ENCODE measurements at places on chromosomes 1 and 21. TPM values are rescaled to one million over a fixed set of nuclear protein-coding genes. Genes with fewer than 3 reads are reported as not detected.

REN gene
- 3.1 TPM for total RNA-seq

ITGB2 gene
- total RNA-seq: 45.7 TPM

CAPZB gene
- 94.3 TPM for total RNA-seq

FAM131C gene
- total RNA-seq: 9.8 TPM

NR5A2 gene
- 0.36 TPM for total RNA-seq

MNDA gene
- not detected for total RNA-seq

KRTAP7-1 gene
- total RNA-seq: not detected

LIN28A gene
- not detected for total RNA-seq

- DNase-seq: no peak
Measured at GRCh38 chr1:163201906-163202305, 810 bp downstream of the RGS5 start.

- no peak for DNase-seq
Measured at GRCh38 chr1:26598890-26599289, 69.3 kb downstream of the RPS6KA1 start.

DNA sequence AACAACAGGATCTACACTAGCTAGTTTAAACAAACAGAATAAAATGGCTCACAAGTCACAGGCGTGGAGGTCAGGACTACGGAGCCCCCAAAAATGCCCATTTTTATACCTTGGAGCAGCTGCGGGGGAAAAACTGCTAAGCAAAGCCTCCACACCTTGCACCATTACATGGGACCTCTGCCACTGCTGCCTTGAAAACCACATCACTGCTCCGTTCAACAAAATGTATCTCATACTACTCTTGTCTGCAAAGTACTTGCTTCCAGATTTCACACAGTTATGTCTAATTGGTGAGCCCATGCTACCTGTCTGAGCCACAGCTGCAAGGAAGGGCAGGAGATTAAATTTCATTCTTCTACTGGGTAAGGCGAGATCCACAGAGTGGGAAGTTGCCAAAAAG is 24.4 kb downstream of the MRPL39 start:
- DNase-seq: no peak

DNA sequence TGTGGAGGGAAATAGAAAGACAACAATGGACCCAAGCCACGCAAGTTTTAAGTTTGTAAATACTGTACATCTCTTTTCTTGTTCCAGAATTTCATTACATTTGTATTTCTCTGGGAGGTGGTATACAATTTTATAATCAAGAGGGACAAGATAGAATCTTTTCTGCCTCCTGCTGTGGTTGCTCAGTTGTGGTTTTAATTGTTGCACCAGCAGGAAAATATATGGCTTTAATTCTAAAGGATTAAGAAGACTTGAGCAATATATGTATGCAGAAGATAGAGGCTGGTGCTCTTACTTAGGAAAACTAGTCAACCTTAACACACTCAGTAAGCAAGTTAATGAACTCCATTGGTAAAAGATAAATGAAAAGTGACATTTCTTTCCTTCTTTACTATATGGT is 19.8 kb upstream of the ASB17 start:
- no peak for DNase-seq

DNA sequence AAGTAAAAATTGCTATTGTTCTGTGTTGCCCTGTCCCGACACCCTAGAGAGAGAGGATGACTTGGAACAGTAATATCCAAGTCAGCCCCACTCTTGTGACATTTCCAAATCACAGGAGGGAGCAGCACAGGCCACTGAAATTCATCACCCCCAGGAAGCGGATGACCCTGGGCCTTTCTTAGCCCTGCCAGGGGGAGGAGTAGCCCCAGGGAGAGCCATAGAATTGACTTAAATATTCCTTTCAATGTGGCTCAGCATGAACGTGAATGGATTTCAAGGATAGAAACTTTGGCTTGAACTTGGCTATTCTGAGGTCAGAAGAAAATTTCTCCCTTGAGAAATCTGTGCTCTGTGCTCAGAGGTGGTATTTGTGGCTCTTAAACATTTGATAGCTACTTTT is 80.6 kb downstream of the CENPF start:
- DNase-seq: no peak

GRCh38 chr1:32208891-32209328 is at the start of gene DCDC2B:
Gene DCDC2B (plus strand): TSS chr1:32209089. CDS start chr1:32209094, 5 bp downstream.
- DNase-seq: peak; percentile 74

DNA sequence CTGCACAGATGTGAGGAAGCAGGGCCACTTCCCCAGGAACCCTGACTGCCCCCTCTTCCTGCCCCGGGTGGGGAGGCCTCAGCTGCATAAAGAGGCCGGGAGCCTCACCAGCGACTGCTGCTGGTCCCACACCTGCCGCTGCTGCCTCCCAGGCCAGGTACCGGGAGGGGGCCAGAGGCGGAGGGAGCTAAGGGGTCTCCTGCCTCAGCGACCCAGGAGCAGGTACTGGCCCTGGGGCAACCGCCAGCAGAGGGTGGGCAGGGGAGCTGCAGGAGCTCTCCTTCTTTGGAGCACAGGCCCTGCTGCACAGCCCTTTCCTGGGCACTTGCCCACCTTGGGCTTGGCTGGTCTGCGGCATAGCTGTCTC is 6.8 kb downstream of the GJC2 start:
- DNase-seq: no peak

GRCh38 chr1:164577291-164577690 is 18.3 kb downstream of the PBX1 start:
- DNase-seq: no peak

- DNase-seq: peak; percentile 38
Measured at GRCh38 chr1:226403201-226404034, 4.5 kb downstream of the PARP1 start.

DNA sequence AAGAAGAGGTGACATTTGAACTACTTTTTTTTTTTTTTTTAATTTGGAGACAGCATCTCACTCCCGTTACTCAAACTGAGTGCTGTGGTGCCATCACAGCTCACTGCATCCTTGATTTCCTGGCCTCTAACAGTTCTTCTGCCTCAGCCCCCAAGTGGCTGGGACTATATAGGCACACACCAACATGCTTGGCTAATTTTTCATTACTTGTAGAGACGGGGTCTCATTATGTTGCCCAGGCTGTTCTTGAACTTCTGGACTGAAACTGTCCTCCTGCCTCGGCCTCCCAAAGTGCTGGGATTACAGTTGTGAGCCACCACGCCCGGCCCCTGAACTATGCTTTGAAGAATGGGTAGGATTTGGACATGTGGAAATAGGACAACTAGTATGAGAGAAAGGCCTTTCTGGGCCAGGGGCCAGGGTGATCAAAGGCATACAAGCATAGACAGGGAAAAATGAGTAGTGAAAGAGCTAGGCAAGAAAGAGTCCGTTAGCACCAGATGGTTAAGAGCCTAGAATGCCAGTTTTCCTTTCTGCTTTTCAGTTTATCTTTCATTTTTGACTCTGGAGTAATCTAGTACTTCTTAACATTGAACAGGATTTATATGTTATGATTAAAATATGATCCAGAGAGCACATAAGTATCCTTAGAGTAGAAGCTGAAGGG is 6.3 kb downstream of the RABGAP1L start:
- DNase-seq: no peak

- DNase-seq: no peak
Measured at GRCh38 chr1:230618537-230618936, 23.7 kb upstream of the COG2 start.

GRCh38 chr1:245039196-245039595 is 115.6 kb upstream of the KIF26B start:
- no peak for DNase-seq

GRCh38 chr21:36589352-36589971 is 109.5 kb upstream of the SIM2 start:
- DNase-seq: peak; percentile 70

DNA sequence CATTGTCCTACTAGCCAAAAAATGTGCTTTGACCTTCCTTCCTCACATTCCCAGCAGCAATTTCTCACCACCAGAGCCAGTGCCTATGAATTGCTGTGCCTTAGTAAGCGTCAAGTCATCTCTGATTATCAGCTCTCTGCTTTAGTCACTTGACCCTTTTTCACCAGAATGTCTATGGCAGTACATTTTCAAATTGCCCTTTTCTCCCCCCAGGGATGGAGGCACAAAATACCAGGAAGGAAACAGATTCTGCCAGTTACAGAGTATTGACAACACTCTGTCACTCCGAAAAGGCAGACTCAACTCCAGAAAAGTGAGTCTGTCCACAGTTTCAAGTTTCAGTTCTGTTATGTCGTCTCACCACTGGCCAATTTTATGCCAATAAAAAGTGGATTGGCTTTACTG is 167.4 kb downstream of the TNFSF18 start:
- DNase-seq: no peak

DNA sequence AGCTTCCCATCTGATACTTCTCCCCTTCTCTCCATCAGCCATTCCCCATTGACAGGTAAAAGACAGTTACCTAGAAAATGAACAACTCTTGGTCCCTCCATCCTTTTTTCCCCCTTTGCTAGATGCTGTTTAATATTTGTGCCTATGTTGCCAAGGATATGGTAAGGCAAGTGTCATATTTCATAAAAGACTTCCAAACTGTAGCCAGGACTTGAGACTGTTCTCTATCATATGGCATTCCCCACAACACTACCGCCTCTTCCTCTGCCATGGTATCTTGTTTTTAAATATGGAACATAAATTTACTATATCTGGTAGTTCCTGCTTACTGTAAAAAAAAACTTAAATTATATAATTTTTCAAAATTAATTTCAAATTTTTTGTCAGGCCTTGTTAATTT is 97.2 kb downstream of the PHTF1 start:
- DNase-seq: peak; percentile 15

GRCh38 chr1:198798923-198799386 is 160.1 kb downstream of the PTPRC start:
- DNase-seq: peak; percentile 9

GRCh38 chr1:183675381-183675780 is 22.3 kb upstream of the APOBEC4 start:
- DNase-seq: no peak

DNA sequence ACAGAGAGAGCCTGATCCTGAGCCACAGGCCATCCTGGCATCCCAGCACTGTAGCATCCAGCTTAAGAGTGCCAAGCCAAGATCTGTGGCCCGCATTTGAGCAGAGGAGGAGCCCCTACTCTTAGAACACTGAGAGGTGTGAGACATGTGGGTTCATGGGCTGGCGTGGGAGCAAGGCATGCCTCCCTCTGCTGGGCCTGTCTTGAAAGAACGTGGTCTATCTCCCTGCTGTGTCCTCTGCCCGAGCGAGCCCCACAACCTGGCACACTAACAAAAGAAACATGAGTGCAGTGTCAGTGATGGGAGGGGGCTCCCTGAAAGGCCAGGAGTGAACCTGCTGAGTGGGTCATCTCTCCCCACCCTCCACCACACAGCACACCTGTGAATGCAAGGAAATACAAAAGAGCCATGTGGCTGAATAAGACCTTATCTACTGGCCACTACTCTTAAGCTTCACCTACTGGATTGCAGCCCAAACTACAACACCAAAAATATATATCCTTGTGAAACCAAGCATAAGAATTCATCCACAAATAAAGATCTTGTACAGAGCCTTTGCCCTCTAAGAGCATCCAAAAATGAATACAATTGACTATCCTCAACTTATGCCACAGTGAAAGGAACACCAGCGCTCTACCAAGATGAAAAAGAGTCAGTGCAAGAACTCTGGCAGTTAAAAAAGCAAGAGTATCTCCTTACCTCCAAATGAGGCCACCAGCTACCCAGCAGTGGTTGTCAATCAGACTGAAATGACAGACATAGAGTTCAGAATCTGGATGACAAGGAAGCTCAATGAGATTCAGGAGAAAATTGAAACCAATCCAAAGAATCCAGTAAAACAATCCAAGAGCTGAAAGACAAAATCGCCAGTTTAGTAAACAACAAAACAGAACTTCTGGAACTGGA is 259.4 kb upstream of the DAB1 start:
- DNase-seq: no peak

DNA sequence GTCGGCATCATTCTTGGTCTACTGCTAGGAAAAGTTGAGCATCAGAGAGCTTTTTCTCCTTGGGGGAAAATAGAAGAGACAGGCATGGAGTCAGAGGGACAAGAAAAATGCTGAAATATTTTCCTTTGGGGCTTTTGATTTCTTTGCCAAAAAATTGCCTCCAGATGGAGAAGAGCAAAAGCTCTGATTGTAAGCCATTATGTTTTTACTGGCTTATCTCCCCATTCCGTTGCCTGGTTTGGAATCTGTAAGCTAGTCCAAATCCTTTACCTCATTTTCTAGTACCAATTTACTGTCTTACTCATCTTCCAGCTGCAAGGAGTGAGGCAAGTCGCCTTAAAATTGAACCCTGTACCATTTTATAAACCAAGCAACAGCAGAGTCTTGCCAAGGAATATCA is 23.3 kb upstream of the NBL1 start:
- DNase-seq: no peak

GRCh38 chr1:40858856-40859416 is 3.2 kb downstream of the CITED4 start:
- no peak for DNase-seq

- DNase-seq: no peak
Measured at GRCh38 chr1:235434001-235434400, 66.8 kb downstream of the TBCE start.

DNA sequence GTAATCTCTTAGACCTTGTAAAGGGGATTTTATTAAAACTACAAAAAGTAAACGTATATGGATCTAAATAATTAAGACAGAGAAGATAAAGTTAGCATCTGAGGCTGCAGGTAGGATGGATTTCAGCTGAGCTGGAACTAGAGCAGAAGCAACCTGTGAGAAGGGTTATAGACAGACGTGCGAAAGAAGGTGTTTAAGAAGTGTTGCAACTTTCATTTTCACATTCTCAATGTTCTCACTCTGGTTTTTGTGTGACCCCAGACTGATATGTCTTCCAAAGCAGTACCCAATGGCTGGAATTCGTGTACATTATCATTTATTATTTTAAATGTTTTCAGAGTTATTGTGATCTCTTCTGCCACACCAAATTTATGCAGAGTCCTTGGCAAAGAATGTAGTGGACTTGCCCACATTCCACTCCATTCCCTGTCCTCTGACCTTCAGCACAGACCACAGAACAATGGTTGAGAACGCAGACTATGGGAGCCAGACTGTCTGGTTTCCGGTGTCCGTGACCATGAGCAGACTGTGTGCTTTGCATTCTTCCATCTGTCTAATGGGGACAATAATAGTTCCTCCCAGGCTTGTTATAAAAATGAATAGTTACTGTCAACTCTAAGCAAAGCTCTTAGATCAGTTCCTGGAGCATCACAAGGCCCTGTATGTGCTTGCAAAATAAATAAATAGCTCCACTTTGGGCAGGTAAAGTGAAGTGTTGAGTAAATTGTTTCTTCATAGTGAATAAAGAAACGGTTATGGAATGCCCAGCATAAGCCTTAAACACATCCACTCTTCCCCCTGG is 140.6 kb upstream of the SAMSN1 start:
- DNase-seq: no peak

DNA sequence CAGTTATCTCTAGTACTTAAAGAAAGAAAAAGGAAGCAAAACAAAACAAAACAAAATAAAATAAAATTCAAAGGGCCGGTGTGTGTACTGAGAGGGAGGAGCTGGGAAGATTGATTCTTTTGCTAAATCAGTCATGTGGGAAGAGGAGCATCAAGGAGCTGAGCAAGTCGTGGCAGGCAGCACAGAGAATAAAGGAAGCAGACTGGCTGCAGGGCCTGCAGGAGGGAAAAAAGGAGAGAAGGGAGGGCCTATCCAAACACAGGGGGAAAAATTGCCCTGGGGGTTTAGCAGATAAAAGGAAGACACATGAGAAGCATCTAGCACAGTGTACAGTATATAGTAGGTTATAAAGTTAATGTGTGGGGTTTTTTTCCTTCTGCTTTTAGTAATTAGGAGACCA is 27.6 kb downstream of the AGO4 start:
- DNase-seq: no peak

GRCh38 chr1:47382399-47382983 is 33.6 kb upstream of the FOXE3 start:
- DNase-seq: no peak
